Activated CD4-positive, CD25-positive, alpha-beta regulatory T cell (primary cell): ENCODE measurements at places on chromosomes 5 and 9.

- no peak for DNase-seq
Measured at GRCh38 chr9:95074632-95075031, 242.9 kb downstream of the FANCC start.

DNA sequence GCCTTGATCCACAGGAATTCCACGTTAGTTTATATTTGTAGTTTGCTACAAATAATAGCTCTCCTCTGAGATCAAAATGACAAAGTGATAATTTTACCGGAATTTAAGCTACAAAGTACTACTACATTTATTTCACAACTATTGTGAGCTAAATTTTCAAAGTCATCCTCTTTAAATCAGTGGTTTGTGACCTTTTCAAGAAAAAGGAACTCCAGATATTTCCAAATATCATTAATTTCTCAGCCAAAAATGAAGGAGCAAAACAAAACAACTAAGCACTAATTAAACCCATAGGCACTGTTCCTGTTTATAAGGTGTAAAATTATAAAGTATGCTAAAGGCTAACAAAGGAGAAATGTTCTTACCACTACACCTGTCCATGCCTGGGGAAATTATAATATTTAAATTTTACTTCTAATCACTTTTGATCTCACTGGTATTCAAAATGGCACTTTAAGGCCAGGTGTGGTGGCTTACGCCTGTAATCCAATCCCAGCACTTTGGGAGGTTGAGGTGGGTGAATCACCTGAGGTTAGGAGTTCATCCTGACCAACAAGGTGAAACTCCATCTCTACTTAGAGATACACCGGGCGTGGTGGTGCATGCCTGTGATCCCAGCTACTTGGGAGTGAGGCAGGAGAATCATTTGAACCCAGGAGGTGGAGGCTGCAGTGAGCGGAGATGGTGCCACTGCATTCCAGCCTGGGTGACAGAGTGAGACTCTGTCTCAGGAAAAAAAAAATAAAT lies 77.5 kb downstream of the CEMIP2 start:
- DNase-seq, result no peak

GRCh38 chr9:76032038-76032796 lies 141.7 kb downstream of the PCSK5 start:
- DNase-seq, result no peak

DNA sequence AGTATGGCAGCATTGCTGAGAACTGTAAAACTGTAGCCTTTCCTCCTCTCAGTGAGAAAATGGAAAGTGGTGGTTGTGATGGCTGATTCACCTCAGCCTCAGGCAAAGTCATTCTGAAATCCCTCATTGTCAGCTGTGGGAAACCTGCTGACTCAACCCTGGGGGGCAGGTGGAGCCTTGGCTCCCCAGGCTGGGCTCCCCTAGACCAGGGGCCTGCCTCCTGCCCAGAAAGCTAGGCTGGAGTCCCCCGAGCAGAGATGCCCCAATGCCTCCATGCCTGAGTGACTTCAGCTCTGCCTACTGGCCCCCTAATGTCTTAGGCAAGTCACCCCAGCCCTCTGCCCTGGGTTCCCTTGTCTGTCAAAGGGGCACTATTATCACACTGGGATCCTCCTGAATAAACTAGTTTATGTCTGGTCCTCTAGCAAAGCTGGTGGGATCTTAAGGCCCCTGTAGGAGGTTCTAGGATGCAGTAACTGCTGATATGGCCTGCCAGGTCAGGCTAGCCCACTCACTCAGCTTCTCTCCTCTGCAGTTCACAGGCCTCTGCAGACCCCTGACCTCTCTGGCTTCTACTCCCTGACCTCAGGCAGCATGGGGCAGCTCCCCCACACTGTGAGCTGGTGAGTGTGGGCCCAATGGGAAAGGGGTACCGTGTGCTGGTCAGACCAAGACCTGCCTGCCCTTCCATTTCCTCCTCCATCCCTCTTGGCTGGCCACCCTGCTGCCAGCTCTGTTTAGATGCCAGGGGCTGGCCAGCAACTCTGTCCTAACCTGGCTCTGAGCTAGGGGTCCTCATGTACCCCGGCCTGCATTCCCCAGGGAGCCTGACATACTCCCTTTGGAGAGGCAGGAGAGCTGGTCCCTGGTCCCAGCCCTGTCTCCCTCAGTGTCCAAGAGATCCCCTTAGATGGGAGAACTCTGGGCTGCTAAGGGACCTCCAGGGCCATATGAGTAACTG lies 24.2 kb downstream of the TCF7 start:
- DNase-seq, result peak; percentile 34

GRCh38 chr9:110912419-110913291 lies 125.6 kb downstream of the LPAR1 start:
- DNase-seq, result no peak

DNA sequence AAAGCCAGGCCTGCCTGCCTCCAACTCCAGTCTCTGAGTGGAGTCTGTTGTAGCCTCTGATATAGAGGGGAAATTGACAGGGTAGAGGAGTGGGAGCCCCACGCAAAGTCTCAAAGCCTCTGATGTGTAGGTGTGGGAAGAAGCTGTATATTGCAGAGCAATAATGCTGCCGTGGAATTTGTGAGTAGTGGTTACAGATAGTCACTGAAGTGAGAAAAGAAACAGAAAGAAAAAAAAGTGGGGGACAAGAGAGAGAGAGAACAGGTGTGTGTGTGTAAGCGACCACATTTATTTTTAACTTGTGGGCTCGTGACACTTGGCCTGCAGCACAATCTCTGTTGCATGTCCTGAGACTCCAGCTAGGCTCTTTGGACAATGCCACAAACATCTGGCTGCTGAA lies 227.8 kb downstream of the NSG2 start:
- no peak for DNase-seq

- no peak for DNase-seq
Measured at GRCh38 chr5:74296685-74297408, 343.7 kb downstream of the ENC1 start.

DNA sequence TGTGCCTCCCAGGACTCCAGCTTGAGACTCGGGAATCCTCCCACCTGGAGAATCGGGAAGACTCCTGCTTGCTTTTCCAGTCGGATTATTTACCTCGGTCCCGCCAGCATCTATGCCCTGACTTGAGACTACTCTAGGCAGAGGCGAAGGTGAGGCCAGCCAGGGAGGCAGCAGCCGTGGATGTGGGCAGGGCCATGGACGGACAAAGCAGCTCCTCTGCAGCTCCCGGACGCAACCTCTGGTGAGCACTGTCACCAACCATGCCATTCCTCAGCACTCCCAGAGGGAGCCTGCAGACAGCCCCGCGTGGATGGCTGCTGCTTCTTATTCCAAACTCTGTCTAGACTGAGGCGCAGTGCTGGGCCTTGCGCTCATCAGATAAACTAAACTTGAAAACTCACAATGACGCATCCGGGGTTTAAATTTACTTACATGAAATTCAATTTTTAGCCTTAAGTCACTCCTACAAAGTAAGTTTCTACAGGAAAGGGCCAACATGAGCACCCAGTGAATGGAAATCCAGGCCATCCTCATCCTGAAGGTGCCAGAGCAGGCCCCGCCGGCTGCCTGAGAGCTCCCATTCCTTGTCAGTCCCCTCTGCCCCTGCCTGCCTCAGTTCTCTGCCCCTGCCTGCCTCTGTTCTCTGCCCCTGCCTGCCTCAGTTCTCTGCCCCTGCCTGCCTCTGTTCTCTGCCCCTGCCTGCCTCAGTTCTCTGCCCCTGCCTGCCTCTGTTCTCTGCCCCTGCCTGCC lies 17.8 kb downstream of the MED10 start:
- no peak for DNase-seq
